BJ (cell line): ENCODE measurements at places on chromosomes 12 and 14.

GRCh38 chr14:37550511-37550910, 44.5 kb downstream of the FOXA1 start:
- DNase-seq: peak; percentile 78

GRCh38 chr14:105313381-105314286, 914 bp upstream of the PACS2 start:
- DNase-seq: no peak

- DNase-seq: no peak
Measured at GRCh38 chr12:14954269-14954668, 7.1 kb downstream of the ARHGDIB start.

DNA sequence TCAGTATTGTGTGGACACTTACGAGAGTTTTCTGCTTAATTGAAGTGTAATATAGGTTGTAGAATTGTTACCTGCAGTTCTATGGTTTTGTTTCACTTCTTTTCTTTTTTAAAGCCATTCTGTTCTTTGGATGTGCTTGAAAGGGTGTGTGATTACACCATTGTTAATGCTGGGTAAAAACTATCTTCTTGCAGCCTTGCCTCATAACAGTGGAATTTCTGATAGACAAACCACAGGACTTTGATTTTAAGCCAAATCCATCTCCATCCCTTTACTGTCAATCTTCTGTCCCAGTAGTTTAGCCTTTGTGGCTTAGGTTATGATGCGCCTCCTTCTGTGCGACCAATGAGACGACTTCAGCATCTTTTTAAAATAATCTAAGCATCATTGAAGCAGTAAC, 182.3 kb downstream of the PELI2 start:
- no peak for DNase-seq

GRCh38 chr12:113251404-113252070, 30.3 kb downstream of the TPCN1 start:
- no peak for DNase-seq

DNA sequence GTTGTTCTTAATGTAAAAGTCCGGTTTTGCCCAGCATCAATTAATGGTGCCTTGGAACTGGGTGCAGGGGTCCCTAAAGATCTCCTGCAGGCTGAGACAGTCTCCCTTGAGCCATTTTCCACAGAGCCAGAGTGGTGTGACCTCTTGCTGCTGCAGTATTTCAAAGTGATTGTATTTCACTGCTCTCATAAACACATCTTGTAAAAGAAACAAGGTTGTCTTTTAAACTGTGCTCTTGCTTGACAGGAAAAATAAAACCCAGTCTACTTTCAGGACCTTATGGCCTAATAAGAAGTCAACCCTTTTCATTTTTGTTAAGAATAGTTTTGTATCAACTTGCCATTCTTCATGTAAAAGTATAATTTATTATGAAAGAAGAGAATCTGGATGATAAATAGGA, 44.7 kb downstream of the TMEM117 start:
- DNase-seq: no peak

- DNase-seq: no peak
Measured at GRCh38 chr14:75123991-75124390, 2.9 kb downstream of the NEK9 start.

DNA sequence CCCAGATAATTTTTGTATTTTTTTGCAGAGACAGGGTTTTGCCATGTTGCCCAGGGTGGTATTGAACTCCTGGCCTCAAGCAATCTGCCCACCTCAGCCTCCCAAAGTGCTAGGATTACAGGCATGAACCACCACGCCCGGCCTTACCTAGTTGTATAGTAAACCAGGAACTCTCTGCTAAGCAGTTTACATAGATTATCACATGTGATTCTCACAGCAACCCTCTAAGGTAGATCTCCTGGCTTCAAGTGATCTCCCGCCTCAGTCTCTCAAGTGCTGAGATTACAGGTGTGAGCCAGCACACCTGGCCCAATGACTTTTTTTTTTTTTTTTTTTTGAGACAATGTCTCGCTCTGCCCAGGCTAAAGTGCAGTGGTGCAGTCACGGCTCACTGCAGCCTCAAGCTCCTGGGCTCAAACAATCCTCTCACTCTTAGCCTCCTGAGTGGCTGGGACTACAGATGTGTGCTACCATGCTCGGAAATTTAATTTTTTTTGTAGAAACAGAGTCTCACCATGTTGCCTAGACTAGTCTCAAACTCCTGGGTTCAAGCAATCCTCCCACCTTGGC, 26.0 kb upstream of the ATP2A2 start:
- no peak for DNase-seq

DNA sequence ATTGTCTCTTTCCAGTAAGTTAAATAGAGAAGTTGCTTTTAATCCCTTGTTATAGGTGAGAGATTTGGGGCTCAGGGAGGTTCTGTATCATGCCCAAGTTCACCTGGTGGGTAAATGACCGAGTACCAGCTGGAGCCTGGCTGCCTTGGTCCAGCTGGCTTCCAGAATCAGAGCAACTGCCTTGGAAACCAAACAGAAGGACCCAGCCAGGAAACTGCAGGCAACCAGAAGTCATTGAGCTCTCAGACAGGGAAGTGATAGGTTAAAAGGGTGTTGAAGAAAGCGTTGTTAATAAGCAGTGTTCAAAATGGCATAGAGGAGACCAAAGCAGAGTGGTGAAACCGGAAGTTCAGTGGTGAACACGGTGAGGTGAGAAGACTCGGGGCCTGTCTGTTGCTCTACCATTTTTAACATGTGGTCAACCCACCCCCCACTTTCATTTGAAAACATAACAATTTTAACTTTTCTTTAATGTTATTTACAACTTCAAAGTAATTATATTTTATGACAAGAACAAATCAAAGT, 54.9 kb downstream of the PLEKHG7 start:
- DNase-seq: no peak

DNA sequence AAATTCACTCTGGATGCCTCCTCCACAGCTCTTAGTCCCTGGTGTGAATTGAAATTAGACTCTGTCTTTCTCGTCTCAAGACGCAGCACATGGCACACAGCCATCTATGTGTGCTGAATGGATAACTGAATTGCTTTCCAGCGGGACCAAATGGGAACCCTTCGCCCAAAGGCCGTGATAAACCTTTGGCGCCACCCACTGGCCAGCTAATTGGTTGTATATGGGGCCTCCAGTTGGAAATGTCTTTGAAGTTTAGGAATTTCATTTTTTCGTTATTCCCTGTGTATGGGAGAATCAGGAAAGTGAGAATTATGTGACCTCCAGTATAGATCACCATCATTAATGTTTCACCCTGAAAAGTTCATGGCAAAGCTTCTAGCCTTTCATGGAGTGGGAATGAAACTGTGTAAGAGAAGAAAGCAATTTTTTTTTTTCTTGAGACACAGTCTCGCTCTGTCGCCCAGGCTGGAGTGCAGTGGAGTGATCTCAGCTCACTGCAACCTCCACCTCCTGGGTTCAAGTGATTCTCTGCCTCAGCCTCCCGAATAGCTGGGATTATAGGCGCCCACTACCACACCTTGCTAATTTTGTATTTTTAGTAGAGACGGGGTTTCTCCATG, 9.8 kb upstream of the HSP90AA1 start:
- no peak for DNase-seq

DNA sequence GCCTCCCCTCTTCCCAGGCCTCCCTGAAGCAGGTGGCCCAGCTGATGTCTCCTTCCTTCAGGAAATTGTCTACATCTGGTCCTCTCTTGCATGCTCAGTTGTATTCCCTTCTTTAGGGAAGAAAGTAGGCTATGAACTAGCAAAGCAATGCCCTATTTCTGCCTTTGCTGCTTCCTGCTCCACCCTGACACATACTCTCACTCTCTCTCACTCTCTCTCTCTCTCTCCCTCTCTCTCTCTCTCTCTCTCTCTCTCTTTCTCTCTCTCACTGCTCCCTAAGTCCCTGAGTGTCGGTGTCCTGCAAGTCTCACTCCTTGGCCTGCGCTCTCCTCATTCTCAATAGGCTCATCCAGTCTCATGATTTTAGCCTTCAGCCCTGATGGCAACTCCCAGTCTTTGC, 19.4 kb upstream of the PARP11 start:
- DNase-seq: no peak

DNA sequence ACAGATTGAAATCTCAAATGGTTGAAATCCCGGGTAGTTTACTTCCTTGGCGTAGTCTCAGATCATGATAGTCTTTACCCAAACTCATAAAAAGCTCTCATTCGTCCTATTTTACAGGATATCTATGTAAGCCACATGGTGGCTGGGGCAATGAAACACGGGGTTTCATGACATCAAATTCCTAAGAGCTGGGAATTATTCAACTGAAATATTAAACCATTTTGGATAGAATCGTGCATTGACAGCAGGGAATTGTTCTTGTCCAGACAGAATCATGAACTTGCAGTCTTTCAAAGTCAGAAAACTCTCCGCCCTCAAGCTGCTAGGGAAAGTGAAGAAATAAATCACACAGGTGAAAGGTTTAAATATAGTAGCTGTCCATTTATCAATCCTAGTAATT, 33.2 kb upstream of the PRKAB1 start:
- no peak for DNase-seq

DNA sequence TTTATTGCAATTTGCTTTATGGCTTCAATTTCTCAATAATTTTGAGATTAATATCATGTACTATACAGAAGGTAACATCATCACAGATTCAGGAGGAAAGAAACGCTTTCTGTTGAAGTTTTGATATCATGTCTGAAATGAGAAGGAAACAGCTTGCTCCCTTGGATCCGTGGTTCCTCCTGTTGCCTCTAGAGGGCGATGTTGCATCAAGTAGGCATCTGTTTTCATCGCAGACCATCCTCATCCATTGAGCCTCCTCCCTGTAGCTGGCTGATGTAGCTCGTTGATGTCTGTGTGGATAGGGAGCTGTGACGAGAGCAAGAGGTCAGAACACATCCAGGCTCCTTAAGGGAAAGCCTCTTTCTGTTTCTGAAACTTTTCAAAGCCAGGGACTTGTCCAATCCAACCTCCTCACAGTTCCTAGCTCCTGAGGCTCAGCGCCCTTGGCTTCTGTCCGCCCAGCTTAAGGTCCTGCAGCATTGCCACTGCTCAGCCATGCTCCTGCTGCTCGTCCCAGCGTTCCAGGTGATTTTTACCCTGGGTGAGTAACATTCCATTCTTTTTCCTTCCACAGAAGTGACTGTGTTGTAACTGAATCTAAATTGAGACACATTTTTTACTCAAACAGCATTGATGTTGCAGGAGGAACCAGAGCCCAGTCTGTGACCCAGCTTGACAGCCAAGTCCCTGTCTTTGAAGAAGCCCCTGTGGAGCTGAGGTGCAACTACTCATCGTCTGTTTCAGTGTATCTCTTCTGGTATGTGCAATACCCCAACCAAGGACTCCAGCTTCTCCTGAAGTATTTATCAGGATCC, 304.8 kb upstream of the OR4E1 start:
- no peak for DNase-seq

- no peak for DNase-seq
Measured at GRCh38 chr12:68290126-68290525, 36.7 kb upstream of the IL22 start.

GRCh38 chr14:76574416-76575095, 186.7 kb upstream of the VASH1 start:
- DNase-seq: no peak

- no peak for DNase-seq
Measured at GRCh38 chr12:93274937-93275336, 102.8 kb upstream of the NUDT4 start.

DNA sequence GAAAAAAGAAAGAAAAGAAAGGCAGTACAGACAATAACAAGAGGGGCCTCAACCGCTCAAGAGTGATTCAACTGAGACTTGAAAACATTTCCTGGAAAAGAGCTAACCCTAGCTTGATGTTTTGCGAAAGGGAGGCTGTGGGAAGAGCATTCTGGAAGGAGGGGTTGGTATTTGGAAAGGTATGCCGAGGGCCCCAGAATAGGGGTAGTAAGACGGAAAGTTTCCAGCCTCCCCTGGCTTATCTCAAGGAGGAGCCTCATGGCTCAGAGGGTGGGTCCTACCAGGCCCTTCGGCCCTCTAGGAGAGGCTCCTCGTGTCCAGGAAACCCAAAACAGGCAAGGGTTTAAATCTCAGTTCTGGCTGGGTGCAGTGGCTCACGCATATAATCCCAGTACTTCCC, 8.4 kb downstream of the RNU4-2 start:
- no peak for DNase-seq

DNA sequence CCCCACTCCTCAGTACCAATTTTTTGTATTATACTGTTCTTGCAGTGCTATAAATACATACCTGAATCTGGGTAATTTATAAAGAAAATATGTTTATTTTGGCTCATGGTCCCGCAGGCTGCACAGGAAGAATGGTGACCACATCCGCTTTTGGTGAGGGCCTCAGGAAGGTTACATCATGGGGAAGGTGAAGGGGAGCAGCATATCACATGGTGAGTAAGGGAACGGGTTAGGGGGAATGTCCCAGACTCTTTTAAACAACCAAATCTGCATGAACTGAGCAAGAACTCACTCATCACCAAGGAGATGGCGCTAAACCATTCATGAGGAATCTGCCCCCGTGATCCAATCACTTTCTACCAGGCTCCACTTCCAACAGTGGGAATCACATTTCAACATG, 40.0 kb downstream of the OSBPL8 start:
- no peak for DNase-seq

GRCh38 chr12:89950421-89950820, 241.8 kb upstream of the ATP2B1 start:
- no peak for DNase-seq

GRCh38 chr12:697481-697880, 34.2 kb upstream of the NINJ2 start:
- no peak for DNase-seq

DNA sequence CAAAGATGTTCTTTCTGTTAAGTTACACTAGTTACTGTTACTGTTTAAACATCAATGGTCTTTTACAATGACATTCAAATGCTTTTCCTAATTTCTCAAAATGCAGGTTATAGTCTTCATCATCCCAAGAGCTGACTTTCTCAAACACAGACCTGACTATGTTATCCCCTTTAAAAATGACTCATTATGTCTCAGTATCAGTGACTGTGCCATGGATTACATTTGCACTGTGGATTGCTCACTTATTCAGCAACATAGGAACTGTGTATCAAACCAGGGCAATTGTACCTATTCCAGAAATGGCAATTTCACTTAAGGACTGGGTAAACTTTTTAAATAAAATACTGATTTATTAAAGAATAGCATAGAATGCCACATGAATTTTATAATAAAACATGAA, 630.2 kb upstream of the NOVA1 start:
- DNase-seq: no peak

DNA sequence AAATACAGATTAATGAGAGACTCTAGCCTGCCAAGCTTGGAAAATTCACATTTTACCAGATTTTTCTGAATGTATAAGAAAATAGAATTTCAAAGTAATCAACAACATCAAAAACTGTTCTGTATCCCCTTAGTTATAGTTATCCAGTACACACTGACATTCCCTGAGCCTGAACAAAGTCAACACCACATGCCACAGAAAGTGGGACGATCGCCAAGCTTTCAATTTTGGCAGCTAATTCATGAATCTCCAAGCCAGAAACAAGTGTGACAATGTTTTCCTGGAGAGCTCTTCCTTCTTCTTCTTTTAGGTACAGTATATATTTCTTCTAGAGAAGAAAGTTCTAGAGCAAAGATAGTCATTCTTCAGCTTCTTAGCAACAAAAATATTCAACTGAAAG, 290.2 kb downstream of the PRKD1 start:
- no peak for DNase-seq

DNA sequence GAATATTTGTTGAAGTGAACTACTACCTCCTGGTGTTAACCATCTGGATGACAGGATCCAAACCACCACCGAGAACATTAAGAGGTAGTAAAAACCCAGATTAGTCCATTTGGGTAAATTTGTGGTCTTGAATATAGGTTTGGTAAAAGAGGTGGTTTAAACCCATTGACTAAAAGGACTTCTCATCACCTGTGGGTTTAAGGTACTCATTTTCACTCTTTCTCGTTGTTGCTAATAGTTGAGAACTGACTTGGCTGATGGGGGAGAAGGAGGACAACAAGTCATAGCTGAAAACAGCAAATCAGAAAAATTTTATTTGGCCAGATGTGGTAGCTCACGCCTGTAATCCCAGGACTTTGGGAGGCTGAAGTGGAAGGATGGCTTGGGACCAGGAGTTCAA, 59.2 kb downstream of the ACADS start:
- no peak for DNase-seq
